Mesothelial cell of epicardium (in vitro differentiated cells): ENCODE measurements at places on chromosomes 3 and 15.
A peak's percentile ranks its signal among the peaks of the same experiment; 100 is the strongest.

DNA sequence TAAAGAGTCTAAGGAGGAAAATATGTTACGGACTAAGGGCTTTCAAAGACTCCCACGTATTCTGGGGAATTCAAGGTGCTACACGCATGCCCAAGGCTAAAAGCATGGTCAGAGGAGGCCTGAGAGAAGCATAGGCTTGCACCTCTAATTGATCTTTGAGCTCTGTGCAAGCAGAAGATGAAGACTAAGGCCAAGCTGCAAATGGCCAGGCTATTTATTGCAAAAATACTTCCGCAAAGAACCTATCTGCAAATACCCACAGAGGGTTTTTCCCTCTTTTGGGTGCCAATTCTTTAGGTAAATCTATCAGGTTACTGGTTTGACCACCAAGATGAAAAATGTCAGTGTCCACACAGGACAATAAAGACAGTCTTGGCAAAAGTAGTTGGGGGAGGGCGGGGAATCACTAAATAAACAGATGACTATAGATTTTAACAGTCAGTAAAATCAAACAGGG, 119.5 kb downstream of the STAG1 start:
- DNase-seq = no peak

DNA sequence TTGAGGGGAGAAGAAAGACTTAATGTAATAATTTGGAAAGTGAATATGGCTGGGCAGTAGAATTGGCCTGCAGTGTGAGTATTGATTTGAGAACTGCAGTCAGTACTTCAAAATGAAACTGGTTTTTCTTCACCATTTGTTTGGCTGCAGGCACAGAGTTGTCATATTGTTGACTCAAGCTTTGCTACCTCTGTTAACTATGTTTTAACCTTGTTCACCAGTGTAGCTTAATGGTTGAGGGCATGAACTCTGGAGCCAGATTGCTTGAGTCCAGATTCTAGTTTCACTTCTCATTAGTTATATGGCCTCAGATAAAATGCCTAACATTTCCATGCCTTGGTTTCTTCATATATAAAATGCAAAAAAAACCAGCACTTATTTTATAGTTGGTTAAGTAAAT, 64.1 kb downstream of the CFAP44 start:
- no peak for DNase-seq

DNA sequence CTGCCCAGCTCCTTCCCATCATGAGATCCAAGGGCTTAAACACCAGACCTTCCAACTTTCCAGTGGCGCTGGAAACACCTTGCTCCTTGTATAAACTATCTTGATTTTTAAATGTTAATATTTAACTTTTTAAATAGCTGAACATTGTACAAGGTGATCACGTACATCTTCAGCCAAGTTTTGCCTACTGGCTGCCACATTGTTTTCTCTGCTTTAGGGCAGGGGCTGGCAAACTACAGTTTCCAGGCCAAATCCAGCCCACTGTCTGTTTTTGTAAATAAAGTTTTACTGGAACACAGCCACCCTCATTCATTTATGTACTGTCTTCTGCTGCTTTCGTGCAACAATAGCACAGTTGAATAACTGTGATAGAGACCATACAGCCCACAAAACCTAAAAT, 27.6 kb upstream of the FOXP1 start:
- no peak for DNase-seq

- no peak for DNase-seq
Measured at GRCh38 chr3:72295962-72296450, 511.1 kb upstream of the PROK2 start.

DNA sequence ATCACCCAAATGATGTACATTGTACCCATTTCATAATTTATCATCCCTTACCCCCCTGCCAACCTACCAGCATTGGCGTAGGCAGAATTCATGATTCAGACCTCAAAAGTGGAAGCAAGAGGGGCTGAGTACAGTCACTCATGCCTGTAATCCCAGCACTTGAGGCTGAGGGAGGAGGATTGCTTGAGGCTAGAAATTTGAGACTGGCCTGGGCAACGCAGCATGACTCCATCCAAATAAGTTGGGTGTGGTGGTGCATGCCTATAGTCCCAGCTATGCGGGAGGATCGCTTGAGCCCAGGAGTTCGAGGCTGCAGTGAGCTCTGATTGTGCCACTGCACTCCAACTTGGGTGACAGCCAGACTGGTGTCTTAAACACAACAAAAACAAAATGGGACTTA, 10.4 kb downstream of the TTC14 start:
- DNase-seq = no peak

DNA sequence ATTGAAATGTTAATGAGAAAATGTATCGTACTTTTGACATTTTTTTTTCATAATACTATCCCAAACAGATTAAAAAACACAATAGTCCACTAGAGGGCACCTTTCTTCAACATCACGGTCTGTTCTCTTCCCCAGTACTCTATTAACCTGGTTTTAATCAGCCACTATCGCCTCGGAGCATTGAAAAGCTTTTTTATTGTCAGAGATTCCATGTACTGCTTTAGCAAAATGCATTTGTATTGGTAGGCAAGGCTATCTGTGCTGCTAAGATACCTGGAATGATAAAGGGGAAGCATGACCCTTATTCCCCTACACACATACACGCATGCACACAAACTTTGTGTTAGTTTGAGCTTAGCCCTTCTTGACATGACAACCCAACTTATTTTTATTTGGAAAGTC, 160.1 kb upstream of the IL12A start:
- DNase-seq = no peak

- DNase-seq = no peak
Measured at GRCh38 chr3:81585056-81585455, 176.4 kb downstream of the GBE1 start.

- no peak for DNase-seq
Measured at GRCh38 chr3:195802261-195802701, 9.4 kb downstream of the MUC4 start.

- DNase-seq = no peak
Measured at GRCh38 chr3:171439996-171440395, 20.2 kb downstream of the TNIK start.

DNA sequence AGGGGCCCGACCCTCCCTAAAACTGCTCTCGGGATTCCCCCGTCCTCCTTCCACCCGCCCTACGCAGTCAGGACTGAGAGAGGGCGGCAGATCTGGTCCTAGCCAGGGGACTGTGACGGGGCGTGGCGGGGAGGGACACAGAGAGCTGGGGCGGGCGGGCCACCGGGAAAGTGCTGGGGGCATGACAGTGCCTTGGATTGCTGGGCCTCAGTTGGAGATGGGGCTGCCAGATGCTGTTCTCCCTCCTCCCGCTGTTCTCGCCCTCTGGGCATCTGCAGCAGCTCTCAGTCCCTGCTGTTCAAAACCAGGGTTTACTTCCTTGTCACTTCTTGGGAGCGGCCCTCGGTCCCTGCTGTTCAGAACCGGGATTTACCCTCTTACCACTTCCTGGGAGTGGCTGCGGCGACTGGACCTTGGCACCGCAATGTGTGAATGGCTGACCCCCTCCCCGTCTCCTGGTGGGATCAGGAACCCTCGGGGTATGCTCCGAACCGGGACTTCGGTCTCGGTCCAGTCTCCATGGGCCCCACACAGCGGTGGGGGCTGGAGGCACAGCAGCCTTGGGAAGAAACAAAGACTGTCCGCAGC, 1.8 kb upstream of the RPP25 start:
- DNase-seq = no peak

DNA sequence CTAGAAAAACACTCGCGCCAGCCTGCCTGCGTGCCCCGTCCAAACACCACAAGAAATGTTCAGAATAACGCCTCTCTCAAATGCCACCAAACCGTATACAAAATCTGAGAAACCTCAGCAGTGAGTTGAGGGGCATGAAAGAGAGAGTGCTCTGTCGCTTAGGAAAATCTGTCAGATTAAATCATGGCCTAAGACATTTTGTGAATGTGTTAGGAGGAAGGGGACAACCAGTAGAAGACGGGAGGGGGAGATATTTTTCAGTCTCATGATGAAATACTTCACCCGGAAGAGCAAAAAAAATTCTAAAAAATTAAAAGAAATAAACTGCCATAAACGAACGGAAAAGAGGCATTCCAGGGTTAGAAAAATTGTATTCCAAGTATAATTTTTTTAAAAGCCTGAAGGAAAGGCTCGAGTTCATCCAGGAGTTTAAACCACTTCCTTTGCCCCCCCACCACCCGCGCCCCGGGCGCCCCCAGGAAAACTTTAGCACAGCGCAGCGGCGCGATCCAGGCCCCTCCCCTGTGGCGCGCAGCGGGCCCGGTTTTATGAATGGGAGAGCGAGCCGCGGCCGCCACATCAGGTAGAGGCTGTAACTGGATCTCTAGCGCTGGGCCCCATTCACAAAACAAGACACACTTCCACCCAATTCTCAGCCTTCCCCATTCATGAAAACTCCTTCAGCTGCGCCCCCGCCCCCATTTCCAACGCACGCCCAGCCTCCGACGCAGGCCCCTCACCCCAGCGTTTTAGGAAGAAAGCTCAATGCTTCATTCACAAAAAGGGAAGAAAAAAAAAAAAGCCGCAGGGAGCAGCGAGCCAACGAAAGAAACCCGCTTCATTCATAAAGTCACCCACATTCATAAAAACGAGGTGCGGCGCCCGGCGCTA, 1.4 kb downstream of the ETV5 start:
- peak; percentile 77 for DNase-seq

- DNase-seq = no peak
Measured at GRCh38 chr3:150928234-150928633, 23.0 kb upstream of the MINDY4B start.

DNA sequence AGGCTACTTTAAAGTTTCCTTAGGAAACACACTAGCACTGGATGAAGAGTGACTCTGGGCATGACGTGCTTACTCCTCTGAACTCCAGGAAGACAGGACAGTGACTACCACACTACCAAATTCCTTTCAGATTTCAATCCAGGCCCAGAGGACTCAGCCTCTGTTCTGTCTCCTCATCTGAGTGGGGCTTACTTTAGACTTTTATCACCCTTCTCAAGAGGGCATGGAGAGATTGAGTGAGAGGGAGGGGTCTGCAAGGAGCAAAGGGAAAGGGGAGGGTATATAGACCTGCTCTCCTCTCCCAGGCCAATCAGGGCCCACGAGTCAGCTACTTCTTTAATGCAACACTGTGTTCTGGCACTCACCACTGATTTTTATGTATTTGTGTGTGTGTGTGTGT, 29.4 kb upstream of the RSL24D1 start:
- no peak for DNase-seq

DNA sequence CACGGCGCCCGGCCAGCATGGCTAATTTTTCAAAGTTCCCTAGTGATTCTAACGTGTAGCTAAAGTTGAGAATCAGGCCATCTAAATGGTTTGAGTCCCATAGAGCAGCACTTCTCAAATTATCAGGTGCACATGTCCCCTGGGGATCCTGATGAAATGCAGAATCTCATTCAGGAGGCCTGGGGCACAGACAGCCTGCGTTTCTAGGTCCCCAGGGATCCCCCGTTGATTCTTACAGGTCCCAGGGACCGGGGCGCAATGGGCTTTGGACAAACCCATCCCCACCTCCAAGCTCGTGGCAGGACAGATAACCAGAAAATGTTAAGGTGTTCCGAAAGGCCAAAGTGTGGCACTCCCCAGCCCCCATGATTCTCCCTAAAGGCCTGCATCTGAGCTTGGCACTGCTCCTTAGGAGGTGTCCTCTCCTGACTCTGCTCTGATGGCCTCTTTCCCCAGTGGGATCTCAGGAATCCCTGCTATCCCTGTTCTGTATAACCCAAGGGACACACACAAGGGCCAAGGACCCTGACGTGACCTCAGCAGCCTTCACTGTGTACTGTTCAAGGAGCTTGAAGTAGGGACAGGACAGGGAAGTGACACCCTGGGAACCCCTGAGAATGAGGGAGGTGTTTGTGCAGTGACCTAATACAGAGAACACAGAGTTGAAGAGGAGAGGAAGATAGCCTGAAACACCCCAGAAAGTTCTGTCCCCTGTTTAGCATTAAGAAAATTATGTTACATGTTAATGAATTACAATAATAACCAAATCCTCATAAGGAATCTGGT, 8.0 kb downstream of the LRRK1 start:
- DNase-seq = no peak

- DNase-seq = no peak
Measured at GRCh38 chr3:151750181-151750580, 16.5 kb downstream of the AADACL2 start.

GRCh38 chr3:186783058-186783730, at the start of gene EIF4A2:
Gene EIF4A2, plus strand, starts transcription at chr3:186783577. Its CDS starts 34 bp downstream, at chr3:186783611.
- DNase-seq = peak; percentile 91

DNA sequence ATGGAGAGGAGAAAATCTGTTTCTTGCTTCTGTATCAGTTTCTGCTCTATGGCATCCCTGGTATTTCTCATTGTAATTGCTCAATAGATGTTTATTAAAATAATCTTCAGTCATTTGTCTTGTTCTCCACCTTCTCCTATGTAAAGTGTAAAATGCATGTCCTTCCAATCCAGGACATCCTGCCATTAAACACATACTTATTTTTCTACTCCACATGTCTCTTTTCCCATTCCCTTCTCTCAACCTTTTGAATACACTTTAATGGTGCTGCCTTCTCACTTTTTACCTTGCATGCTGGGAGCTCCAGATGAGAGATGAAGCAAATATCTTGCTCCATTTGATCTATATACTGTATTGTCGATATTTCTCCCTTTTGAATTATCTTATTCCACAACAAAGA, 49.7 kb downstream of the TUSC7 start:
- no peak for DNase-seq

DNA sequence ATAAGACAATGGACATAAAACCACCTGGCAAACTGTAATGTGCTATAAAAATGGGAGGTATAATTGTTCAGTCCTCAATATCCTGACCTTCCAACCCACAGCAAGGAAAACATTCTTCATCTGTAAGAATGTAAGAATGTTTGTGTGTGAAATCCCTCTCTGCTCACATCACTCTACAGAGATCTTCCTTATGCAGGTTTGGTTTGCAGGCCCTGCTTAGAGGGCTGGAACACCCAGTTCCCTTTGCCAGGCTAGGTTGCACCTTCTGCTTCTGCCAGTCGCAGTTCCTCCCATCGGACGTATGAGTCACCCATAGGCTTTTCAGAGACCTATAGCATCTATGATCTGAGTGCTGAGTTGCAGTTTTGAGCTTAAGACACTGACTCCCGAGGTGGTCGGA, 24.1 kb upstream of the MINAR1 start:
- no peak for DNase-seq

GRCh38 chr15:39622660-39623516, 42.0 kb downstream of the THBS1 start:
- DNase-seq = no peak

DNA sequence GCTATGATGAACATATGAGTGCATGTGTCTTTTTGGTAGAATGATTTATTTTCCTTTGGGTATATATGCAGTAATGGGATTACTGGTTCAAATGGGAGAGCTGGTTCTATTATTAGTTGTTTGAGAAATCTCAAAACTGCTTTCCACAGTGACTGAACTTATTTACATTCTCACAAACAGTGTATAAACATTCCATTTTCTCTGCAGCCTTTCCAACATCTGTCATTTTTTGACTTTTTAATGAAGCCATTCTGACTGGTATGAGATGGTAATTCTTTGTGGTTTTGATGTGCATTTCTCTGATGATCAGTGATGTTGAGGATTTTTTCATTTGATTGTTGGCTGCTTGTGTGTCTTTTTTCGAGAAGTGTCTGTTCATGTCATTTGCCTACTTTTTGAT, 1124.2 kb downstream of the NAALADL2 start:
- no peak for DNase-seq

DNA sequence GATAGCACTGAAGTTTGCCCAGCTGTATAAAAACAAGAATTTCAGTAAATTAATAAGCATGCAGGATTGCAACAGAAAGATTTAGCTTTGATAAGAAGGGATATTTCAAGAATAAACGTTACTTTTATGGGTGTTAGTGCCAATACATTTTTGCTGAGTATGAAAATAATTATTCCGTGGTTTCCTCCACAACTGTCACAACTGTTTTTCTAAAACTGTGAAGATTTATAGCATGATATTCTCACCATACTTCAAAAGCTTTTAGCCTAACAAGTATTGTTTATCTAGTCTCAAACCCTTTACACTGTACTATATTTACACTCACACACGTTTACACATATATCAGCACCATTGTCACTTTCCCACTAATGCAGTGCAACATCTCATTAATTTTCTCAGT, 200.5 kb downstream of the TPRG1 start:
- DNase-seq = no peak
